ENCODE measurements at places on chromosomes 1 and 21. TPM values are rescaled to one million over a fixed set of nuclear protein-coding genes. Genes with fewer than 3 reads are reported as not detected.
A peak's percentile ranks its signal among the peaks of the same experiment; 100 is the strongest.

GRCh38 chr1:11564237-11564636 lies 85.3 kb downstream of the DISP3 start:
- no peak for DNase-seq

DNA sequence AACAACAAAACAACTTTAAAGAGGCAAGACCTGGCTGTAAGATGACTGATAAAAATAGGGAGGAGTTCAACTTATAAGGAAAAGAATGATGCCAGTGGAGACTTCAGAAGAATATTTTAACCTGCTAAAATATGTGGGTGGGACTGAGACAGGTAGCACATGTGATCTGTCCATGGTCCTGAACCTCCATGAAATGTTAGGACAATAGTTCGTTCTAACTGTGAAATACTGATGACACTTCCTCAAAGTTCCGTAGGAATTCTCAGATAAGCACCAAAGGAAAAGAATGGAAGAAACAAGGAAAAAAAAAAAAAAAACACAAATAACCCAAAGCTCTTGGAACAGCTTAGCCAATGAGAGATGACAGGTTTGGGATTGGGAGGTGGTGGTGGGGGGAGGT lies 44.7 kb downstream of the CDC42BPA start:
- DNase-seq, result peak; percentile 29

- DNase-seq, result no peak
Measured at GRCh38 chr1:246527402-246528088, 20.5 kb upstream of the SMYD3 start.

- no peak for DNase-seq
Measured at GRCh38 chr1:233641029-233641428, 27.1 kb downstream of the KCNK1 start.

DNA sequence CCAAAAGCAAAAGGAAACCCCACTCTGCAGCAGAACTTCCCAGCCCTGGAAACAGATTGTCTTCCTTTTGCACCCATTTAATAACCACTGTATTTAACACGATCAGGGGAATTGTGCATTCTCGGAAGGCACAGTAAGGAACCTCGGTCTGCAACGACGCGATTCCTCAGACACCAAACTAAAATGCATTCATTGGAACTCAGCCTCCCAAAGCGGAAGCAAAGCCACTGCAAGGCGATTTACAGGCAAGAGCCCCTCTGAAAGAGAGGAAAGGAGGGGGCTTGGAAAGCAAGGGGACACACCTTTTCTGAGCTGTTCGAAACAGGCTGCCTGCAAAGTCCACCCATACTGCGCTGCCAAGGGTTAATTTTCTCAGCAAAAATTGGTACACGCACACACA lies 297.7 kb downstream of the OMA1 start:
- no peak for DNase-seq

- no peak for DNase-seq
Measured at GRCh38 chr1:143691971-143692529, 279.7 kb downstream of the FAM72C start.

GRCh38 chr1:63612971-63613370 lies 19.8 kb downstream of the PGM1 start:
- DNase-seq, result no peak

DNA sequence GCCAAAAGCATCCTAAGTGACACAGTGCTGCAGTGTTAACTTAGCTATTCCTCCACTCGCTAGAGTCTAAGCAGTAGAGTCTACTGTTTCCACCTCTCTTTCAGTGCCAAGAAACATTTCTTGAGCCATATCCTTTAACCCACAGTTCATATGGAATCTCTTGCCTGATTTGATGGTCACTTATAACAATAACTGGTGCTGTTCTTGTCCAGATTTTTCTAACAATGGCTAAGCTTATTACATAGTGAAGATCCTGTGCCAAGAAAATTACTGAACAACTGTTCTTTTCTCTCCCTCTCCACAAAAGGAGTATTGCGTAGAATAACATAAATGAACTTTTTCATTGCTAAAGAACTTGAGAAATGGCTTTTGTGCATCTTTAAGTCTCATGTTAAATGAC lies 121.3 kb downstream of the CDC7 start:
- no peak for DNase-seq

DNA sequence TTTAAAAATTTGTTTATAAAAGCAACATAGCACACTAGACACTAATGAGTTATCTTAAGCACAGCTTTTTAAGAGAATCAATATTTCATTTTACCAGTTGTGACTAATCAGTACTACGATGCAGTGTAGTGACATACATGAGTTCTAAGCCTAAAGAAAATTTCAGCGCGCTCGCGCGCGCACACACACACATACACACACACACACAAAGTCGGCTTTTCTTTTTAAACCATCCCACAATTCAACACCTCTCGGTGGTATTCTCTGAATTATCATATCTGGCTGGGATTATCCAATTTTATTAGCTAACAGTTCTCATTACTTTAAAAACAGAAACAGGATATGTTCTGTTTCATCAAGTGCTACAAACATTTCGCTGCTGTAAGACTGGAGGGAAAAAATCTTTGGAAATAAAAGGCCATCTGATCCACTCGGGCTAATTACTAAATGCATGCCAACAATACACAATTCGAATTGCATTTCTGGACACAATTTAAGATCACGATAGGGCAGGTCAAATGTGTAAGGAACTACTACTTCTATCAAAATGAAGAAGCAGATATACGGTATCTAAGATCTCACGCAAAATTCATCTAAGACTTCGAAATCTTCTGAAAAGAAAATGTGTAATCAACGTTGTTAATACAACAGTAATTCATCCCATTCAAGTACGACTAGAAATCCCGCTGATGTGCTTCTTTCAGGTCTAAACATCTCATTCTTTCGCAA lies 1.2 kb downstream of the TUT4 start:
- DNase-seq, result peak; percentile 24

GRCh38 chr1:206447792-206448191 lies 22.5 kb upstream of the IKBKE start:
- no peak for DNase-seq

- DNase-seq, result no peak
Measured at GRCh38 chr1:239616673-239617072, 230.3 kb downstream of the CHRM3 start.

DNA sequence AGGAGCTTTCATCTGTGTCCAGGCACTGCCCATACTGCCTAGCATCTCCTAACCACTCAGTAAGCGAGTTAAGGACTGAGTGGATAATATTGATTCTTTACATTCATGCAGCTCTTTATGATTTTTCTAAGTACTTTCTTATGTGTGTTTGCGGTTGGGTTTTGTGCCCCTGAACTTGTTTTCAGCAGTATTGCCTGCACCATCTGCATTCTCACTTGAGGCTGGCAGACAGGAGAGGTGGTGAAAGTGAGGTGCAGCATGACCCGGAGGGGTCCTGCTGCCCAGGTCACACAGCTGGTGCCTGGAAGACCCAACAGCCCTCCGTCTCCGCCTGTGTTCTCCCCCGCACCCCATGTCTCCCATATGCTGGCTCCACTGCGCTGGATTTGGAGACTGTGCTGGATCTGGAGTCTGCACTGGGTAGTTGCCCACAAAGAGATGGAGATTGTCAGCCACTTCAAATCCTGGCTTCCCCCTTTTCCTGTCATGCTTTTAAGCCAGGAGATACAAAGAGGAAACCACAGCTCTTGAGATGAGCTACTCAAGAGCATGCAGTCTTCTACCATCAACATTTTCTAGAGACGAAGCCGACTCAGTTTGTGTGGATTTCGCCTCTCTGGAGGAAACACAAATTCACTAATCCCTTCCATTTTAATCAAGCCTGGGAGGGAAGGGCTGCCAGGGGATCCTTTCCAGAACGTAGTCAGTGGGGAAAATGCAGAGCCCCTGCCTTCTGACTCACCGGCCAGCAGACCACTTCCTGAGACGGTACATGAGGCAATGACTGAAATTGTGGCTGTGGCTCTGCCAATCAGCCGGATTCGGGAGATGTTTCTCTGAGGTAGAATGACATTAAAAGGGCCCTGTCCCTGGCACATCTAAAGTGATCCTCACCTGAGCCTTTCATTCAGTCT lies 71.7 kb upstream of the ANGPTL1 start:
- DNase-seq, result no peak

GRCh38 chr1:57512386-57512785 lies 88.5 kb upstream of the DAB1 start:
- no peak for DNase-seq

DNA sequence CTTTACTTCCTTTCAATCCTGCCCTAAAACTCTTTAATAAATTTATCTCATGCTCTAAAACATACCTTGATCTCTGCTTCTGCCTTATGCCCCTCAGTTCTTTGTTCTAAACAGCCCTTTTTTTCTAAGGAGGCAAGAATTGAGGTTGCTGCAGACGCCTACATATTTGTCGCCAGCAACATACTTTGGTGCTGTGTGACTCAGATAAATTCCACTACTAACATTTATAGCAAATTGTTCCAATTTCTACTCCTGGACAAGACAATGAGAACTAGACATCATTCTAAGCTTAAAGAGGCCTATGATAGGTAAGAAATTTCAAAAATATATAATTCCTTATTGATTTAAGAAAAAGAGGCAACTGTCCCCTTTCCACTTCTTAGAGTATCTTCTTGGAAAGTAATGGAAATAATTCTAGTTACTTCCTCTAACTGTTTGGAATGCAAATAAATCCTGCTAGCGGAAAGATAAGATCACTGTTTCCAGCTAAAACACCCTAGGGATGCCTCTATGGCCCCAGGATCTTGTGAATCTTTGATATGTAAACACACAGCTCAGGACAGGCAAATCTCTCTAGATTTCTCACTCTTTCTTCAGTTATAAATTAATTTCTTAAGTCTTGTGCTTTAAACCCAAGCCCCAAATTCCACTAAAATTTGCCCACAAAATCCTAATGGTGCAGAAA lies 869.1 kb downstream of the KCNT2 start:
- DNase-seq, result no peak

DNA sequence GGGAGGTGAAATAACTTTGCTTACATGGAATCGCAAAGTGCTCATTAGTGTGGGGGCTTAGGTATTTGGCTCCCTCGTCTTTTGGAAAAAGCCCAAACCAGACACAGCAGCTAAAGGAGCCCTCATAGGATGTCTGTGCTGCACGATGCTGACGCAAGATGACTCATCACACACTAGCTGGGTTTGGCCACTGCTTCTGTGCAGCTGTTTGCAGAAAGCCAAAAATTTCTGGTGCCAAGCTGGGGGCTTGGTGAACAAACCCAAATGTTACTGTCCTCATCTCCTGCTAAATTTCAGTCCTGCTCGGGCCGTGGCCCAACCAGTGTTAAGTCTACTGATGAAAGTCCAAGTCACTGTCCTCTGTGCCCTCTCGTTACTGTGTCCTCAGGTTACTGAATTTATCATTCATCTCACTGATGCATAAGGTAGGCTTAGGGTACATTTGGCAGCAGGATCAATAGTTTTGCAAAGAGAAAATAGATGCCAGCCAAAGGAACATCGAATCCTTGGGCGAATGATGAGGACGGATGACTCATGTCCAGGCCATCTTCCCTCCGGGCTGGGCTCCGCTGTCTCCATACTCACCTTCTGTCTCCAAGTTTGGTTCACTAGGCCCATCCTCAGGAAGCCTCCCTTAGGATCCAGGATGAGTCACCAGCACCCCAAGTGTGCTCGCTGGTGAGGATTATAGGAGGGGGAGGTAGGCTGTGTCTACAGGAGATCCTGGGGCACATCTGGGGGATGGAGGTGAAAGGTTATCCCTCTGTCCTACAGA lies 177.7 kb downstream of the ADSS2 start:
- peak; percentile 37 for DNase-seq

The LRRC3 gene
- 0.54 TPM for polyA plus RNA-seq

The PRR9 gene
- not detected for polyA plus RNA-seq

The ACKR1 gene
- 3.2 TPM for polyA plus RNA-seq

The CKS1B gene
- 63.7 TPM for polyA plus RNA-seq

The CELA2A gene
- 1.1 TPM for polyA plus RNA-seq

The CYP4A22 gene
- polyA plus RNA-seq, result 0.54 TPM

The FMO1 gene
- polyA plus RNA-seq, result not detected
